Stimulated activated CD4-positive, alpha-beta T cell treated with anti-CD3 and anti-CD28 coated beads, TNF-alpha, amount 100 ng/mL, for 1 hour (primary cell): ENCODE measurements at places on chromosomes 12 and 14.
A peak's percentile ranks its signal among the peaks of the same experiment; 100 is the strongest.

- no peak for DNase-seq
Measured at GRCh38 chr12:2477009-2477766, 317.6 kb upstream of the FKBP4 start.

- no peak for DNase-seq
Measured at GRCh38 chr12:111034886-111035577, 114.7 kb upstream of the MYL2 start.

DNA sequence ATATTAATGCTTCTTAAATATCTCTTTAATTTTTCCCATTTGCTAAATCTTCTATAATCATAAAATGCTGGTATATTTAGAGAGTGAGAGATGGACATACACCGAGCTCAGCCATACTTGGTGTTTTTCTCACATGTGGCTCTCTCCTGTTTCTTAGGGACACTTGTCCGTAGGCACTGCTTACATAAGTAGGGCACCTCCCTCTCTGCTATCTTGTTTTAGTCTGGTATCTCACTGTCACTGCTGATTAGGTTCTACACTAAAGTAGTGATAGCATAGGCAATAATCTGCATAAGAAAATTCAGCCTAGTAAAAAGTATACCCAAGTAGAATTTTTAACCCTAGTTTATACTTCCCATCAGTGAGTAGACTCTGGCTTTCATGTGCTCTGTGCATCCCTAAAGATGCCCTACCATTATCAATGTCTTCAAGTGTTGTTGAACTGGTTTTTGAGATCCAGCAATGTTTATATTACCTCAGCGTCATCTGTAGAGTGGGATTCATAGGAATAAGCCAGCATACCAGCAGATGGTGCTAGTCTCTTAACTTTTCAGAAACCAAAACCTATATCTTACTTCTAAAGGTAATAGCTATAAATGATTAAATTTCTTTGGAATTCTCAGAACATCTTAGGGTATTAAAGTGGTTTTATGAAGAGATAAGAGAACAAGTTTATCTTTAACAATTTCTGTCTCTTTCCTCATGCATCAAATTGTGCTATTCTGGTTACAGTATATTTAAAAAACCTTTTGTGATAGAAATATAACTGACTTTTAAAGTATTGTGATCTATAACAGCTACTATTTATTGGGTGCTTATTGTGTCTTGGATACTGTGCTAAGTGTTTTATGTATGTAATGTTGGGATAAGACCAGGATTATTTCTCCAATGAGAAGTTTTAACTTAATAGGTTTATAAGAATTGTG is 32.9 kb downstream of the ARID2 start:
- no peak for DNase-seq

DNA sequence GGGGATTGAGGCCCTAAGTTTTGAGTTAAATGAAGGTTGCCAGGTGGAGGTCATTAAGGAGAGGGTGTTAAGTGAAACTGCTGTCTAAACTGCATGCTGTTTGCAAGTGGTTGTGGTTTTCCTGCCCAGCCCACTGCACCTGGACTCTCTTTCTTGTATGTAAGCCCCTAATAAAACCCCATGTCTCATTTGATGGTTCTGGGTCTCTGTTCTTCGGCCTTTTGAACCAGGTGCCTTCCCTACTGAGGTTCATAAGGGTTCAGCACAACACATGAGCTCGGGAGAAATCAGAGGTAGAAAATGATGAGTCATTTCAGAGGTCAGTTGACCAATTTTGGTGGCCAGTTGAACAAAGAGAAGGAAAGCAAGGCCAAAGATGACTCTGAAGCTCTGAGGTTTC is 382.5 kb downstream of the RPS29 start:
- no peak for DNase-seq

DNA sequence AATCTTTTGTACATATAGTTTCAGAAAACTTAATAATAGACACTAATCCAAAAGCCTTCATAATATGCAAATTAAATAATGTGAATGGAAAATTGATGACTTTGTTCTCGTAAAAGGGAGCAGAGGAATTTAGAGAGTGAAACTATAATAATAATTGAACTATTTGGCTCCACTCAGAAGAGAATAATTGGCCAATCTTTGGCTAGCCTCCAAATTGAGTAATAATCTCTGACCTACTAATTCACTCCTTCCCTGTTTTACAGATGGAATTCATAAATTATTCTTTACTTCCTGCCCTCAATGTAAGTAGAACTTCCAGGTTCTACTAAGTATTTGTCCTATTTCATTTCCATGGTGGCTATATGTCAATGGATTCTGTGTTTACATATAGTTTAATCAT is 15.8 kb downstream of the TRIM9 start:
- no peak for DNase-seq

DNA sequence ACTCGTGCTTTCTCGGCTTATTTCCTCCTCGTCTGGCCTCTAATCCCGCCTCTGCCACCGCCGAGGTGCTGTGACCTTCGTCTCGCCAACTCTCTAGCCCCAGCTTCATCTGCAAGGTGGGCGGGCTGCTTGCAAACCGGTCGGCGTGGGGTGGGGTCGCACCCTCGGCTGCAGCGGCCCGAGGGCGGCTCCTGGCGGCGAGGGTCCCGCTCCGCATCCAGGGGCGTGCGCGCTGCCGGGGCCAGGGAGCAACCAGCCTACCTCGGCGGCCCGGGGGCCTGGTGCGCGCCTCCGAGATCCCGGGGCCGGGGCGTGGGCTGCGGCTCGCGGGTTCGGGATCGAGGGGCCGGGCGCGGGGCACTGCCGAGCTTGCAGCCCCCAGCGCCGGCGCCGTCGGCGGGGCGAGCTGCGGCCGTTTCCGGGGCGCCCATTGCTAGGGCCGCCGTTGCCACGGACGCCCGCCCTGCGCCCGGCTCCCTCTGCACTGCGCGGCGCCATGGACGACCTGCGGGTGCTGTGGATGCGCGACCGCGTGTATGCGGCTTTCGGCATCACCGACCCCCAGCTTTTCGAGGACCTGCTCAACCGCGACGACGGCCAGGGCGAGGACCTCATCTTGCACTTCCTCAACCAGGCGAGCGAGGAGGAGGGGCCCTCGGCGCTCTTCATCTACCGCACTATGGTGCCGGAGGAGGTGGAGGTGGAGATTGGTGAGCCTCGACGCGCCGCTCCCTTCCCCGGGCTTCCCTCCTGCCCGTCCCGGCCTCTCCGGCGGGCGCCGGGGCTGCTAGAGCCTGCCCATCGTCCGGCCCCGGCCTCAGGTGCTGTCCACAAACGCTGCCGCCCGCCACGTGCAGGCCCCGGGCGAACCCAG is at the start of gene DNAH10:
Gene DNAH10 (plus strand): TSS at position 461 of the 874 bp plus-strand sequence. CDS start 36 bp downstream, at position 497.
- peak; percentile 42 for DNase-seq

GRCh38 chr12:51592034-51592705 is 1.1 kb downstream of the SCN8A start:
- DNase-seq, result no peak

DNA sequence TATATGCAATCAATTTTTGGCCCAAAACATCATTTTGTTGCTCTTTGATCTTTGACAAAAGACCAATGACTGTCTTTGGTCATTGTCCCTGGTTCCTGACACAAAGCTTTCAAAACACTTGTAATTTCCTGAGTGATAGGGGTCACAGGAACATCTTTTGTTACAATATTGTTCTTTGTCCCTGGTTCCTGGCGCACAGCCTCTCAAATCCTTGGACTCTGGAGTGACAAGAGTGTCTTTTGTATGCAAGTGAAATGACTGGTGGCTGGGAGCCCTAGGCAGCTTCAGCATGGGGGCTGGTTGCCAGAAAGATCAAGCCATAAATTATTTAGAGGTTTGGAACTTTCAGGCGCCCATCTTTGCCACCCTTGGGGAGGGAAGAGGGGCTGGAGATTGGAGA is 53.9 kb downstream of the DNAH10 start:
- no peak for DNase-seq

GRCh38 chr14:102246071-102246470 is 58.9 kb downstream of the MOK start:
- no peak for DNase-seq

DNA sequence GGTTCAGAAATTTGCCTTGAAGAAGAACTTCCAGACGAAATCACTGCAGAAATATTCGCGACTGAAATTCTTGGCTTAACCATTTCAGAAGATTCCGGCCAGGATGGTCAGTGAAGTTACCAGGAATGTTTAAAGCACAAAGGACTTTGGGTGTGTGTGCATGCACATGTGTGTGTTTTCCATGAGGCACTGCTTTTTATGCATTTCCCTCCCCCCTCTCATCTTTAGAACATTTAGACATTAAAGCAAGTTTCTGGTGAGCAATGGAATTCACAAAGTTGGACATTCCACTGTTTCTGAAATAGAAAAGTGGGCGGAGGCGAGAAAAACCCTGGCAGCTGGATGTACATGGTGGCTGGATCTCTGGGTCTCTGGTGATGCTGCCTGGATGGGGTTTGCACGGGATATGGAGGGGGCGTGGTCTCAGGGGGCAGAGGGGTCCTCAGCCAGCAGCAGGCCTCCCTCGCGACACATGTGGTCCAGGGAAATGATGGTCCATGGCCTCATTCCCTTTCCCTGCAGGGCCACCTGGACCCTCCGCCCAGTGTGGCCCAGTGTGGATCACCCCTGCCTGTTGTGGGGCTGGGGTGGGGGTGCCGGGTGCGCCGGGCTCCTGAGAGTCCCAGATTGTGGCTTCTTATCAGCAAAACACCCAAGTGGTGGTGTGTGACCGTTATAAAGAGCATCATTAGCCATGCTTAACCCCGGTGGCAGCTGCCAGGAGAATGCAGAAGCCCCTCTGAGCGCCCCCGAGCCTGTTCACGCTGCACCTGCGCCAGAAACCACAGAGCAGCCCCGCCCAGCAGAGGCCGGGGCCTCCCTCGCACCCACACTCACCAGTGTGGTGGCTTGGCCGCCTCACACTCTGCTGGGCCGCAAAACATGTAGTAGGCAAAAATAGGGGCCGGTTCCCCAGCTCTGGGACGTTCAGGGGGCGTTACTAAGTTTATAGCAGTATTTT is 17.8 kb upstream of the BCL7A start:
- DNase-seq, result no peak

- no peak for DNase-seq
Measured at GRCh38 chr14:31954991-31955390, 122.1 kb upstream of the ARHGAP5 start.

- DNase-seq, result no peak
Measured at GRCh38 chr14:93765155-93765554, 23.1 kb downstream of the PRIMA1 start.

- DNase-seq, result no peak
Measured at GRCh38 chr12:95187865-95188415, 29.3 kb downstream of the FGD6 start.

DNA sequence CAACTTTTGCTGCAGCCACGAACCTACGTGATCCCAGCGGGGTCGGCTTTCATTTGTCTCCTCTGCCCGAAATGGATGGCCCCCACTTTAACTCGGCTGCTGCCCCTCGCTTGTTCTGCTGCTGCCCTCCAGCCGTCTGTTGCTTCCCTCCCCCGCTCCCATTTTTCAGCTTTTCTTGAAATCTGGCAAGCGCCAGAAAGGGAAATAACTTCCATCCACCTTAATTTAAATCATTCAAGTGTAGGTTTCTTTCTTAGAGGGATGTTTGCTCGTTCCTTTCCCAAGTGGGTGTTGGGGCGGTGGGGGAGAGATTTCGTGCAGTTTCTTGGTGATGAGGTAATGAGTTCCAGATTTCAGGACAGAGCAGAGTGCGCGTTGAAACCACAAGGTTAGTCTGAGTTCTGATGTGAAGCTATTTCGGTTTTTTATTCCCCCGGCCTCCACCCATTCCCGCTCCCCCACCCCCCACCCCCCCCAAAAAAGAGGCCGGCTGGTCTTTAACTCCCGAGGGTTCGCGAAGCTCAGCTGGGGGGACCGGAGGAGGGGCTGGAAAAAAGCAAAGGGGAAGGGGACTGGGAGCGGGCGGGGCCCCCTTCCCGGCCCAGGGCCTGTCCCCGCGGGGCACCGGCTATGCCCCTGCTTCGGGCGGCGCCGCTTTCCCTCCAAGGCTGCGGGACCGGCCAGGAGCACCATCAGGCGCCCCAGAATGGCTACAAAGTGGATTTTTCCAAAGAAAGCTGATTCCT is 2.2 kb upstream of the ZFP36L1 start:
- no peak for DNase-seq

- DNase-seq, result no peak
Measured at GRCh38 chr14:100871234-100872186, 32.0 kb downstream of the RTL1 start.

DNA sequence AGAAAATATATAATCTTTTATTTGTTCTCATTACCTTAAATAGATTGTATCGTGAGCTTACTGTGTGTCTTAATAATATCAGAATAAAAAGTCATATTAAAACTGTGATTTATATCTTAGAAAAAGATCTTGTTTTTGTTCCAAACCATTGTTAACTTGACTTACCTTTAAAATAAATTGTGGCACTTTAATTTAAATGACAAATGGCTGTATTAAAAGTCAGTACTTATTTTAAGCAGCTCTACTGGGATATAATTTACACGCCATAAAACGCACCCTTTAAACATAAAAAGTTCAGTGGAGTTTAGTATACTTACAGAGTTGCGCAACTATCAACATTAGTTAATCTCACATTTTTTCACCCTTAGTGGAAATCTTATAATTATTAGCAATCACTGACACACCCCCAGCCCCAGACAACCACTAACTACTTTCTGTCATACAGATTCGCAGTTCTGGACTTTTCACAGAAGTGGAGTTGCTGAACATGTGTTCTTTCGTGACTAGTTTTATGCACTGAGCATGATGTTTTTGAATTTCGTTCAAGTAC is 311.7 kb downstream of the ACSS3 start:
- DNase-seq, result no peak

GRCh38 chr14:41144370-41144769 is 462.3 kb upstream of the LRFN5 start:
- no peak for DNase-seq

GRCh38 chr14:67392123-67392522 is 19.8 kb downstream of the PLEK2 start:
- no peak for DNase-seq

DNA sequence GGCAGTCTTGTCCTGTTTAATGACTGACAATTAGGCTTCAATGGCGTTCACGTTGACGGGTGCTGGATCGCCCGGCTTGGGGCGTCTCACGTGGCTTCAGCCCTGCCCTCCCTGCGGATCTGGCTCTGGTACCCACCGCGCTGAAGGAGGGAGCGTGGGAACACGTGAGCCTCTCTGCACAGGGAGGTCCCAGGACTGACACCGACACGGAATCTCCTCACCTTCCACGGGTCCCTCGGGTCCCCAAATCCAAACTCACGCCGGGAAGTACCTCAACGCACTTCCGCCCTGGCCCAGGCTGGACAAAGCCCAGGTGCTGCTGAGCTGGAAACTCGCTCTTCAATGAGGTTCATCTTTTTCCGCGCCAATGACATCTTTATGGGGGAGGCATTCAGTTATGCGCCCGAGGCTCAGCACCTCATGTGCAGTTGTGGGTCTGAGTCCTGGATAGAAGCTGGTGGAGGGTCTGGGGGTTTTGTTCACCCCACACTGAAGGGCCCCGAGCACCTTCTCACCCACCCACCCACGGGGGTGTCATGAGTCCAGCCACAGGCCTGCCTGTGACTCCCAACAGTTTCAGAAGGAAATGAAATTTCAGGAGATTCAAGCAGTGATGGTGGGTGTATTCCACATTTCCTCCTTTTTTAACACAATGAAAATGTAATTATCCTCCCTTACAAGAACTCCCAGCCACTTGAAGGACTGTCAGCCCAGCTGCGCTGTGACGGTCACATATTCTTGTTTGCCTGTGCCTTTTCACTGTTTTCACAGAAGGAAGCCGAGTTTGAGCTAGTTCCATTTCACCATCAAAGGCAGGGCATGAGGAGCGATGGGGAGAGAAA is 251.7 kb upstream of the SFSWAP start:
- no peak for DNase-seq

- no peak for DNase-seq
Measured at GRCh38 chr14:26841920-26842741, 244.3 kb upstream of the NOVA1 start.

- DNase-seq, result no peak
Measured at GRCh38 chr14:101839236-101839635, 77.7 kb downstream of the PPP2R5C start.

- no peak for DNase-seq
Measured at GRCh38 chr14:53855127-53855526, 101.5 kb downstream of the BMP4 start.
